MCF 10A (cell line): ENCODE measurements at places on chromosomes 1 and 21.
A peak's percentile ranks its signal among the peaks of the same experiment; 100 is the strongest.

GRCh38 chr21:32131164-32131563 is 147.7 kb downstream of the MIS18A start:
- H3K27ac ChIP-seq = no peak overlapping the region
- DNase-seq = no peak
- H3K4me3 ChIP-seq = no peak overlapping the region
- peaks cover 29% of the 10 kb centered on the region for H3K4me1 ChIP-seq
- no peaks in the 10 kb centered on the region for H3K36me3 ChIP-seq
- H3K27me3 ChIP-seq = no peaks in the 10 kb centered on the region

DNA sequence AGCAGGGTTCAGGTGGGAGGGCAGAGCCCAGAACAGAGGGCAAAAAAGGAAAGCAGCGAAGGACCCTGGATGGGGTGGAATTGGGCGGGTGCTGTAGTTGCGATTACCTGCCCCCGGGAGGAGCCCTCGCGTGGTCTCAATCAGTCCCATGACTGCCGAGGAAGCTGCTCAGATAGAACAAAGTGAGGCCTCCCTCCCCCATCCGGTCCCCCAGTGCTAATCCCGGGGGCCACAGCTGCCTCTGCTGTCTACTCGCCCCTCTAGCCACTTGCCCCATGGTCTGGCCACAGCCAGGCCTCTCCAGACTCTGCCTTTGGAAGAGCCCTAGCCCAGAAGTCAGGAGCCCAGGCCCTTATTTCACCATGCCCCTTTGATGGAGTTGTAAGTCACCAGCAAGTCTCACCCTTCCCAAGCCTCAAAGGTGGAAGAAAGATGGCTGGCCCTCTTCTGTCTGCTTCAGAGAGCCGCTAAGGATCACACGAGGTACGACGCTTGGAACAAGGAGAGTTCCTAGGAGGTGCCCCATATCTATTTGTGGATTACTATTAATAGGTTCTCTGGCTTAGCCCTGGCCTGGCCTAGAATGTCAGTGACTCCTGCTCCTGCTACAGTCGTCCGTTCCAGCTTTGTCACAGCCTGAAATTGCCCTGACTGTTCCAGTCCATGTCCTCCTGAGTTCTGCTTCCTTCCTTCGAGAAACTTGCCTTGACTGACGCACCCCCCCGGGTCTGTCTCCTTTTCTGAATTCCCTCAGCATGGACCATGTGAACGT is 16.4 kb downstream of the ECHDC2 start:
- no peaks in the 10 kb centered on the region for H3K4me1 ChIP-seq
- no peak overlapping the region for H3K27ac ChIP-seq

GRCh38 chr1:36715797-36716196 is 233.1 kb upstream of the CSF3R start:
- H3K27ac ChIP-seq = no peak overlapping the region
- peaks cover 64% of the 10 kb centered on the region for H3K27me3 ChIP-seq
- H3K36me3 ChIP-seq = no peaks in the 10 kb centered on the region
- H3K4me3 ChIP-seq = no peak overlapping the region
- H3K4me1 ChIP-seq = no peaks in the 10 kb centered on the region

DNA sequence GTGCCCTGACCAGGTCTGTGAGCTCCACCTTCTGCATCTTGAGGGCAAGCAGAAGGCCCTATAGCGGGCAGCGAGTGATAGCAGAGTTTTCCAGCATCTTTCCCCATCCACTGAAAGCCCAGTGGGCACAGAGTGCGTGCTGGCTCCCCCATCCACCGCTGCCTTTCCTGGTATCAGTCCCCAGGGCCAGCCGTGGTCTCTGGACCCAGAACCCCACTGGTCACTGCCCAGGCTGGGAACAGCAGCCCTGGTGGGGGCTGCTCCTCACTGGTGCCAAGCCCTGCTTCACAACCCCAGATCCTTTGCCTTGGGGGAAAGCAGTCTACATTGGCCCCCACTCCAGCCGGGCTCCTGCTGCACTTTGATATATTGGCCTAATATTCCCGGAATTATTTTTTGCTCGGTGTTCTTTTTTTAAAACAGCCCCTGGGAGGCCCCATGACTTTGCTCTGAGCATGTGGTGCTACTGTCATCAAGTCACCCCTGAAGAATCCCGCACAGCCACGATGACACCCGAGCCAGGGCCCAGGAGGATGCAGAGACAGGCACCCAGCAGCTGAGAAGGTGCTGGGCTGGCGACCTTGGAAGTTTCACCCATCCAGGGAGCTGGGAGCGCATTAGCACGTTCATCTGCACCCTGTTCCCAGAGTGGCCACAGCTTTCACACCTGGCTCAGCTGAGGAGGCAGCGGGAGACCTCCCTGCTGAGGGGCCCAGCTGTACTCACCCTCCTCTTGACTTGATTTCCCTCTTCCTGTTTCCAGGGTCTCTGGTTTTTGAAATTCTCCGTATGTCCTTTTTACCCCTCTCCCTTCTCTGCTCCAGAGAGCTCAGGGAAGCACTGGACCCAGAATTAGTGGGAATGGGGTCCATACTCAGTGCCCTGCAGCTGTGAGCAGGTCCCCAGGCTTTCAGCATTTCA is 56.9 kb downstream of the KLHDC7A start:
- H3K4me3 ChIP-seq = no peak overlapping the region
- no peak for DNase-seq
- H3K4me1 ChIP-seq = no peaks in the 10 kb centered on the region
- no peaks in the 10 kb centered on the region for H3K36me3 ChIP-seq
- H3K27ac ChIP-seq = no peak overlapping the region

DNA sequence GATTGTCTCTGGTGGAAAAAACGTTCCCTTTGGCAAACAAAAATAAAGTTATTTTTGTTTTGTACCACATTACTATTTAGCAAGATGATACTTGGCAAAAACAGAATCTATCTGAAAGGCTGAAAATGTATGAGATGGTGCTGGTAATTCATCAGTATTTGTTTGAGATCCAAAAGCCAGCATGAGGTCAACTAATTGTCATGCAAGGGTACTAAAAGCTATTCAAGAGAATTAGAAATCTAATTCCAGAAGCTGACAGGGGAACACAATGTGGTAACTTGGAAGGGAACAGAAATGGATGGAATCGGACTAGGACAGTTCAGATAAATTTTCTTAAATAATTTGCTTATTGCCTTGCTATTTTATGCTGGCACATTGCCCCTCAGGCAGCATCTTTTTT is 263.8 kb downstream of the KCNT2 start:
- no peak for DNase-seq
- no peaks in the 10 kb centered on the region for H3K4me1 ChIP-seq
- H3K36me3 ChIP-seq = no peaks in the 10 kb centered on the region
- H3K27ac ChIP-seq = no peak overlapping the region
- H3K27me3 ChIP-seq = no peaks in the 10 kb centered on the region

- no peaks in the 10 kb centered on the region for H3K36me3 ChIP-seq
- H3K4me1 ChIP-seq = no peaks in the 10 kb centered on the region
- H3K27me3 ChIP-seq = no peaks in the 10 kb centered on the region
- no peak overlapping the region for H3K4me3 ChIP-seq
Observed at GRCh38 chr1:54124472-54124871, 28.3 kb downstream of the CDCP2 start.

DNA sequence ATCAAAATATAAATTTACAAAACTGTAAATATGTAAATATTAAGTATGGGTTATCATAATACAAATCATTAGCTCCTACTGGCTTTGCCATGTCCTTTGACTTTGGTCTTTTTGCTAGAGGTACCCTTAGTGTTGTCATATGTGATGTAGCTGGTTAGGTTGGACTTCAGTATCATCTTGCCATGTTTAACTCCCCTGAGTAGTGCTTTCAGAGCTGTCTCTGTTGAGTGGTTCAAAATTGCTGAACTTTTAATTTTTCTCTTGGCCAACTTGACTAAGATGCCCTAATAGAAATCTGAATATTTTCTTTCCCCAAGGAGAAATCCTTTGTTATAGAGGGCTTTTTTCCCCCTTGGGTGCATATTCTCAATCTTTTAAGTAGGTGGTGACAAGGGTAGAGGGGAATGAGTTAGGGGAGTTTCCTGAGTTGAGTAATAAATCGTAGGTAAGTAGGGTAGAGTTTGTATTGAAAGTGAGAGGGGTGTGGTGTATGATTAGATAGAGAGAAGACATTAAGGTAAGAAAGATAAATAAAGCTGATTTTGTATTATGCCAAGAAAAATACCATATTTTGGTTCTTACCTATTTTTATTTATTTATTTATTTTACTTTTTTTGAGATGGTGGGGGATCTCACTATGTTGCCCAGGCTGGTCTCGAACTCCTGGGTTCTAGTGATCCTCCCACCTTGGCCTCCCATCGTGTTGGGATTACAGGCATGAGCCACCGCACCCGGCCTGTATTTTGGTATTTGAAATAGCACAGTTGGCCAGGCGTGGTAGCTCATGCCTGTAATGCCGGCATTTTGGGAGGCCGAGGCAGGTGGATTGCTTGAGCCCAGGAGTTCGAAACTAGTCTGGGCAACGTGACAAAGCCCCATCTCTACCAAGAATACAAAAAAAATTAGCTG is 21.8 kb downstream of the RPRD2 start:
- no peak overlapping the region for H3K4me3 ChIP-seq
- peaks cover 12% of the 10 kb centered on the region for H3K4me1 ChIP-seq
- H3K36me3 ChIP-seq = peaks cover 17% of the 10 kb centered on the region
- H3K27me3 ChIP-seq = no peaks in the 10 kb centered on the region
- DNase-seq = no peak
- no peak overlapping the region for H3K27ac ChIP-seq

- no peak for DNase-seq
- H3K4me3 ChIP-seq = no peak overlapping the region
- peaks cover under 1% of the 10 kb centered on the region for H3K4me1 ChIP-seq
- H3K27ac ChIP-seq = no peak overlapping the region
- no peaks in the 10 kb centered on the region for H3K36me3 ChIP-seq
- no peaks in the 10 kb centered on the region for H3K27me3 ChIP-seq
Observed at GRCh38 chr1:204339541-204339940, 20.2 kb downstream of the PLEKHA6 start.

- H3K4me3 ChIP-seq = no peak overlapping the region
- no peak overlapping the region for H3K27ac ChIP-seq
- DNase-seq = peak; percentile 11
- H3K4me1 ChIP-seq = no peaks in the 10 kb centered on the region
- H3K27me3 ChIP-seq = peaks cover 10% of the 10 kb centered on the region
Observed at GRCh38 chr1:36408479-36408878, 10.8 kb upstream of the LSM10 start.

- H3K36me3 ChIP-seq = no peaks in the 10 kb centered on the region
- H3K4me1 ChIP-seq = peaks cover 18% of the 10 kb centered on the region
- DNase-seq = peak; percentile 67
- H3K27ac ChIP-seq = peak overlapping the region; percentile 67
Observed at GRCh38 chr1:73593364-73593763, 604.6 kb downstream of the LRRIQ3 start.

- H3K27ac ChIP-seq = no peak overlapping the region
- H3K4me1 ChIP-seq = no peaks in the 10 kb centered on the region
- H3K36me3 ChIP-seq = no peaks in the 10 kb centered on the region
- DNase-seq = no peak
- peaks cover 16% of the 10 kb centered on the region for H3K27me3 ChIP-seq
Observed at GRCh38 chr1:237384213-237384612, 342.2 kb downstream of the RYR2 start.

DNA sequence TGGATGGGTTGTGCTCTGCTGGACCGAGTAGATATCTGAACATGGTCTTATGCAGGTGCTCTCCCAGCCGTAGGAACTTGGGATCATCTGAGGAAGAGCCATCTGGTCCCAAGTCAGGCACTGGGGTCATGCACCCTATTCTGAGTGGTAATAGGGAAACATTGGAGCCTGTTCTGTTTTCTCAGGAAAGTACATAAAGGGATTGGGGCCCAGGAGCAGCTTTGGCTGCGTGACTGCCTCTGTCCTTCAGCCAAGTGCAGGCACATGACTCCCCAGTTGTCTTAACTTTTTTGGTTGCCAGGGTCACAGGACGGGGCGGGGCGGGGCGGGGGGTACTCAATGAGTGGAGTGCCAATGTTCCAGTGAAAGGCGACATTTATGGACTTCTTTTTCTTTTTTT is 11.5 kb downstream of the PFKFB2 start:
- DNase-seq = no peak
- H3K36me3 ChIP-seq = peaks cover 54% of the 10 kb centered on the region
- H3K27ac ChIP-seq = no peak overlapping the region
- H3K4me3 ChIP-seq = no peak overlapping the region
- H3K27me3 ChIP-seq = no peaks in the 10 kb centered on the region

- no peak overlapping the region for H3K4me3 ChIP-seq
- no peak for DNase-seq
- H3K36me3 ChIP-seq = no peaks in the 10 kb centered on the region
- H3K27me3 ChIP-seq = no peaks in the 10 kb centered on the region
Observed at GRCh38 chr1:188325211-188325610, 1496.5 kb downstream of the PLA2G4A start.

DNA sequence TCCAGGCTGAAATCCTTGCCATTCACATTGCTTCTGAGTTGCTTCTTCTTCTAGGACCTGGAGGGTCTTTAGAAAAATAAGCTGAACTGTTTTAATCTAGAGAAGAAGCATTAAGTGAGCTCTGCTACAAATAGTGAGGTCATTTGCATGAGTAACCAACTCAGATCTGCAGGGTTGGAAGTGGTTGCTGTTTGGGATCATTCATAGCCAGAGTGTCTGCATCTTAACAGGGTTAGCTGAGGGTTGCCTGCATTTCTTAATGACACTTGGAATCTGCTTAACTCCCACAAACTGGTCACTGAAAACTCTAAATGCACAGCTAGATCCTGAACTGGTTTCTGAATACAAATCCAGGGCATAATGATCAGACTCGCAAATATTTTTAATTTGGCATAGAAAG is 9.9 kb downstream of the CNIH3 start:
- no peak overlapping the region for H3K27ac ChIP-seq
- peaks cover 16% of the 10 kb centered on the region for H3K4me1 ChIP-seq
- no peaks in the 10 kb centered on the region for H3K27me3 ChIP-seq
- no peak for DNase-seq
- H3K4me3 ChIP-seq = no peak overlapping the region
- no peaks in the 10 kb centered on the region for H3K36me3 ChIP-seq

DNA sequence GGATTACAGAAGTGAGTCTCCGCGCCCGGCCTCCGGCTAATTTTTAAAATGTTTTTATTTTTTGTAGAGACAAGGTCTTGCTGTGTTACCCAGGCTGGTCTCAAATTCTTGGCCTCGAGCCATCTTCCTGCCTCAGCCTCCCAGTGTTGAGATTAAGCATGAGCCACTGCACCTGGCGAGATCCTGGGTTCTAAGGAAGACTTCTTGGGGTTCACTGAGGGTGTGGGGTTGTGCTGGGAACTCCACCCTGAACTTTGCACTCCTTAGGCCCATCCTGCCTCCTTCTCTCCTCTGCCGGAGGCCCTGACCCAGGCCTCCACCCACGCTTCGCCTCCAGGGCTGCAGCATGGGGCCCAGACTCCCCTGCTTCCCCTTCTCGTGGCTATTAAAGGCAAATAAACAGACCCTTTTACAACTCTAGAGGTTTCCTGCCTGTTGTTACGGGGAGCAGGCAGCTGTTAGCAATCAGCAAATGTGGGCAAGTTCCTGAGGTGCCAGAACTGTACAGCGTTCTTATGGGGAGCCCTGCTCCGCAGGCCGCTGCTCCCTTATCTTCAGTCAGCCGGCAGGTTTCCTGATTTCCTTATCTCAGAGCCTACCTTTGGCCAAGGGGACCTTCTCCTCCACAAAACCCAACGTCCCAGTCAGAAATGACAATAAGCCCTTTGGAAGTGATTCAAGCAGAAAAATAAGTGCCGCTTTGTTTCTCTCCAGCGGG is 41.0 kb upstream of the LIN9 start:
- no peaks in the 10 kb centered on the region for H3K4me1 ChIP-seq
- H3K4me3 ChIP-seq = no peak overlapping the region
- H3K36me3 ChIP-seq = no peaks in the 10 kb centered on the region
